ENCODE measurements at places on chromosomes 4 and X.

DNA sequence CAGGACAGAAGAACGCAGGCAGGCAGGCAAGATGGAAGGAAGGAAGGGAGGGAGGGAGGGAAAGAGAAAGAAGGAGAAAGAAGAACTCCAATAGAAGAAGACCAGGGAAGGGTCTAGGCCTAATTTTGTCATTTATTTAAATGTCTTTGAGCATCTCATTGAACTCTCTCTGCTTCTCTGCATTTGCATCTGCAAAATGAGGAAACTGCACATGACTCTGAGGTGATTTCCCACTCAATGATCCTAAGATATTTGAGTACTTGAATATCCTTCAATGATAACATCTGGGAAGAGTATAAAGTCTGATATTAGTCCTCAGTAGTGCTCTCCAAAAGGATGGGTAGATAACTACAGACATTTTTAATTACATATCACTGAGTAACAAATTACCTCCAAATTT, 33.1 kb upstream of the RBPJ start:
- DNase-seq: no peak

GRCh38 chr4:80732010-80732409, 298.5 kb upstream of the BMP3 start:
- no peak for DNase-seq

DNA sequence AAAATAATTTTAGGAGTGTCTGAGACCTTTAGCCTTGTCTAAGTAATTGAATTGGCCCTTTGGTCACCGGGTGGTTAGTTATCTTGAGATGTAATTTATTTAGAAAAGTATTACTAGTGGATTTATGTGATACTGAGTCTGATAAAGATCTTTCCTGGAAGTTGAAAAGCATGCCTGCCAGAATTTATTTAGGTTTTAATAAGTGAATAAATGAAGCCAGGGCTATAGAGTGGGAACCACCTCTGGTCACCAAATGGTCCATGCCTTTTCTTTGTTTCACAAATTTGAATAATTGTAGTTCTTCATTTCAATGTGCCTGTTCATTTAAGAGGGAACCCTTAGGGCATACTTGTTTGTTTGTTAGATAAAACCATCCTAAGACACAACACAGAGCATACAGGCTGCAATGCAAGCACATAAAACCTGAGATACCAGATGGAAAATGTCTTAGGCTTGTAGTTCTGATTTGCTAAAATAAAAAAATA, 627.8 kb downstream of the ADGRL3 start:
- DNase-seq: no peak

DNA sequence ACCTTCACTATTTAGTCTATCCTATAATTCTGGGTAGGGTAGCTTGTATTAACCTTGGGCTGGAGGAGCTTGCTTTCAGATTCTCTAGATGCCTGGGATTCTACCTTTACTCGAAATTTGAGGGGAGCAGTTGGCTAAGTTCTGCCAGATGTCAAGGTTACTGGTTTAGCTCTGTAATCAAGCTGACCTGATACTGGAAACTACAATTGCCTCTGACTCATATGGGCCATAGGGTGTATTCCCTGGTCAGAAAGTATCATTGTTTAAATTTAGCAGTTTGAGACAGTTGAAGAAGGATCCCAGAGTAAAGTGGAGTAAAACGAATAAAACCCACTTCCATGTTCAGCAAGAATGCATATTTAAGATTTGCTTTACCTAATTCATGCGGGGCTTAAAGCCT, 337.6 kb downstream of the SPIN4 start:
- no peak for DNase-seq

GRCh38 chr4:3329887-3330286, 37.1 kb downstream of the RGS12 start:
- DNase-seq: no peak

- no peak for DNase-seq
These were observed 94.4 kb upstream of the AMOT start for GRCh38 chrX:112935029-112935428.

GRCh38 chr4:25687773-25688172, 32.1 kb downstream of the SLC34A2 start:
- DNase-seq: no peak

GRCh38 chrX:74924449-74925224, 615 bp downstream of the NEXMIF start:
- no peak for DNase-seq

All from activated CD4-positive, CD25-positive, alpha-beta regulatory T cell (primary cell).